HFFc6 (cell line): ENCODE measurements at places on chromosomes 2 and 18.

DNA sequence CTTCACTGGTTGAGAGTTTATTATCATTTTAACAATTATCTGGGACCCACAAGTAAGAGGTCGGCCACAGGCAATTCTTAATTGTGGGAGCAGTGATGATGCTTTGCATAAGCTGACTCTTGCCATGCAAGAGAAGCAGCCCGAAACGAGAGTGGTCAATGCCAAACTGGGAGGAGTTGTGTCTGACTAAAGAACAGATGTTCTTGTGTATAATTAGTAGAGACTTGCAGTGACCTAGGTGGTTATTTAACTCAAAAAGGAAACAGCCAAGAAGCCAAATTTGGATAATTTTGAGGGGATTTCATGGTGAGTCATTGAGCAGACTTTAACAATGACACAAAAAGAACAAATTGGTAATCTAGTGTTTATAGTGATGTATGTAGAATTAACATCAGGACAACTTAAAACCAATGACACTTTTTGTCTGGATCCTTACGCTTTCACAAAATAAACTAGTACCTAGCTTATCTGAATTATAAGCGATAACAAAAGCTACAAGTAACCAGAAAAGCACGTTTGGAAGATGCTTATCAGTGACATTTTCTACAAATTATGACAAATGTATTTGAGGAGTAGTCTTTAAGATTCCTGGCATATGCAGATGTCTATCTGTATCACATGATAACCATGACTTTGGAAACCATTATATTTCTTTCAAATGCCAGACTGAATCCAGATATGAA lies 184.7 kb upstream of the DLGAP1 start:
- DNase-seq, result no peak

GRCh38 chr18:2606335-2606734 lies 35.0 kb downstream of the NDC80 start:
- no peak for DNase-seq

DNA sequence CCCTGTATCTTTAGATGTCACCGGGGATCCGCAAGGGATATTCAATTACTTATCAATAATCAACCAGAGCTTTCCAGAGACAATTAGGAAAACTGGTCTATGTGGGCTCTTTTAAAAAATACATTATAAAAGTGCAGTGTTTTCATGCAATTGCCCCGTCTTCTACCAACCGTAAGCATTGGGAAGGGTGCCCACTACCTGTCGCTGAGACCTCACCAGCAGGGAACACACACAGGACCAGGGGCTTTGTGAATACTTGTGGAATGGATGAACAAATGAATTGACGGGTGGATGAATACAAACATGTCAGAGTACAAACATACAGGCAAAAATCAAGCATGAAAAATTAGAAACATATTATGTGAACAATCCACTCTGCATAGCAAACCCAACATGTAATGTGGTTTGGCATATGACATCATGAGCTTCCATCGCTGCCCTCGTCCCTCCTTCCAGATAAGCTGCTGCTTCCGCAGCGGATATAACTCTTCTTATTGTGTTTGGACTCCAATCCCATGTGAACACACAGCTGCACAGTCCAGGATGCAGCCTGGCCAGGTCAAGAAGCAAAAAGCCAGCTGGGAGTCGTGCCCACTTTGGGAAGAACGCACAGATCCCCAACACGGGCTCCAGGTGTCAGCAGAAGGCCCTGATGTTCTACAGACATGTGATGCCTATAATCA lies 5.3 kb downstream of the FHL2 start:
- DNase-seq, result no peak

DNA sequence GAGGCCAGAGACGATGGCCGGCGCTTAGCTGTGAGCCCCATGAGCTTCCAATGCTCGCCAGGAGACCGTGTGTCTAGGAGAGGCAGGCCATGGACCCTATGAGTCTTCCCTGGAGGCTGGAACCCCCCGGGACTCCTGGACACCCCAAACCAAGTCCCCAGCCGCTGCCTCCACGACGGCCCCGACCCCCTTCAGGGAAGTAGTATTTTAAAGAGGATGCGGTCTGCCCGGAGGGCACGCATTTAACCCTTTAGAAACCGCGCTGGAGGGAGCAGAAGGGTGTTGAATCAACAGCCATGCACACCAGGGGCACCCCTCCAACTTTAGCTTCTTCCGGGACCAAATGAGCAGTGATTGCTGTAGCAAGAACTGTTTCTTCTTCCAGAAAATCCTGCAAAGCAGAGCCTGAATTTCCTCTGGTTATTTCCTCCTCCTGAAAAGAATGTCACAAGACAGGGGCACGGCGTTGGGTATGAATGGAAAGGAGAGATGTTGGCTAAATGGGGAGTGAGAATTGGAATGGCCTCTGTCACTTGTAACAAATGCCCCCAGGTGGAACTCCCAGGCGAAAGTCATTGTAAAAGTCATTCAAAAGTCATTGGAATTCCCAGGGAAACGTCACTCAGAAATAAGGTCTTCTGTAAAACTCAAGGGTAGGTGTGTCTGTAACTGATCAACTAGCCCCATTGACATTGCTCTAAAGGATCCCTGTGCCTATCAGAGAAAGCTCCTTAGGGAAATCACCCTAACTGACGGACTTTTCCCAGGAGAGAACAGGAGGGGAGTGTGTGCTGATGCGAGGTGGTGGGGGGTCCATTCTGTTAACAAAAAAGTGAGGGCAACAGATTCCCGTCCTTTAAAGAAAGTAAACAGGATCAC lies 5.8 kb upstream of the GBX2 start:
- no peak for DNase-seq

DNA sequence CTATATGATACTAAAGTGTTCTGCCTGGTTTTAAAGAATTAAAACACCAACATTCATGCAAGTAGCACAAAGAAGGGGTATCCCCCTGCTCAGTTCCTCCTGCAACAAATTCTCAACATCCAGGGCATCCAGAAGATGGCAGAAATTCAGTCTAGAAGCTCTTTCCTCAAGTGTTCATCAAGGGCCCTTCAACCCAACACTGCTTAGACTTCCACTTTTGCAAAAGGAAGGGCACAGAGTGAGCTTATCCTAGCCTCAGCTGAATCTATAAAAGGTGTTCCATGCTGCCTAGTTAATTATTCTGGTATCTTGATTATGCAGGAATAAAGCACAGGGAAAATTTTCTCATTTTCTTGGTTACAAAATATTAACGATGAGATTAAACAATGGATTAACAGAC lies 275.8 kb upstream of the CRIM1 start:
- DNase-seq, result no peak

GRCh38 chr2:153394247-153394646 lies 84.3 kb downstream of the RPRM start:
- DNase-seq, result no peak

DNA sequence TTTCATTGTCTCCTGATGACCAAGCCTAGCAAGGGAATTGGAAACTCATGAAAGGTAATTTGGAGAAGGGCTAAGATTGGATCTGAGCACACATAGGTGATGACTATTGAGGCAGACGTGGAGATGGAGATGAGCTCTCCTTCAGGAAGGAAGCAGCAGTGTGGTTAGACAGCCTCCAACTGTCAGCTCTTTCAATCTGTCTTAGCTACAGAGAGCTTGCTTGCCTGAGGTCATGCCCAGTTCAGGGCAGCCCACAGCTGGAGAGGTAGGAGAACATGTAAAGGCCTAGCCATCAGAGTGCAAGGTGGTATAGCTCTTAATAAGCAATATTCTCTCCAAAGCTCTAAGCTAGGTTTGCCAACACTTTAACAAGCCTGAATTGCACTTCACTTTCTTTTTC lies 79.2 kb downstream of the THSD7B start:
- no peak for DNase-seq

GRCh38 chr2:234050455-234051135 lies at the start of gene SPP2:
TSS of gene SPP2 (plus strand) at chr2:234050702. CDS start at chr2:234050787, 85 bp downstream.
- no peak for DNase-seq

DNA sequence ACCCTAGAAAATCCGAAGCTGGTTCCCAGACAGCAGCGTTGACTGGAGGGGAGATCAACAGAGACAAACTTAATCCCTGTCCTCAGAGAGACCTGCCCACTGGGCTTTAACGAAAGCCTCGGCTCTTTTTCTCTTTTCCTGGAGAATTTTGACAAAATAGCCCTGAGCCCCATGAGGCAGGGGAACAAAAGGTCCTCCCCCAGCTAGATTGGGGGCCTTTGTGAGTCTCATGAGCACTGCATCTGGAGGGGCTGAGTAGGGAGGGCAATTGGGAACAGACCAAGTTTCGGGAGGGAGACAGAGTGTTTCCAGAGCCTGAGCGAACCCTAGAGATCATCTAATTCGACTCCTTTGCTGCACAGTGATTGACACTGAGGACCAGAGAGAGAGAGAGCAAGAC lies 123.9 kb upstream of the HAAO start:
- DNase-seq, result no peak

DNA sequence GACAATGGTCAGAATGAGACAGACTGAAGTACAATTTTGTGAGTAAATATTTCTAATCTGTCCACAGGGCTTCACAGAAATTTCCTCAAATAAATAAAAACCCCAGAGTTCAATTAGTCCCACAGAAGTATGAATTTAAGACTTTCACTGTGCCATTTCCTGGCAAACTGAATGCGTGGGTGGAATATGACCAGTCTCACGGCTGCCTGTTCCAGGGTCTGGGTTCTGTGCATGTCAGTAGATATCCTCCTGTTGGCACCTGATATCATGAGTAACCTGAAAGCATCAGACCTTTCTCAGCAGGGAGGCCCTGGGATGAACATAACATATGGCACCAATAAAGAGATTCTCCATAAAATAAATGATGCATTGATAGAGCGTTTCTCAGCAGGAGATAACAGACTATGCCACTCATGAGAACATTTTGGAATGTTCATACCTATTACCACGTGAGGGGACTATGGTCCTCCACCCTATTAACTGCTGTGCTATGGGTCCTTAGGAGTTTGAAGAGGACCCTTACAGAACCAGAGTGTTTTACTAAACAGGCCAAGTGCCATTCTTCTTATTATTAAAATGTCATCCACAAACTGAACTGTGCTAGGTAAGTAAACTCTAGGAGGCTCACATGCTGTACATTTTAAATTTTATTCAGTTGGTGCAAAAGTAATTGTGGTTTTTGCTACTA lies 10.6 kb upstream of the MALL start:
- DNase-seq, result no peak

DNA sequence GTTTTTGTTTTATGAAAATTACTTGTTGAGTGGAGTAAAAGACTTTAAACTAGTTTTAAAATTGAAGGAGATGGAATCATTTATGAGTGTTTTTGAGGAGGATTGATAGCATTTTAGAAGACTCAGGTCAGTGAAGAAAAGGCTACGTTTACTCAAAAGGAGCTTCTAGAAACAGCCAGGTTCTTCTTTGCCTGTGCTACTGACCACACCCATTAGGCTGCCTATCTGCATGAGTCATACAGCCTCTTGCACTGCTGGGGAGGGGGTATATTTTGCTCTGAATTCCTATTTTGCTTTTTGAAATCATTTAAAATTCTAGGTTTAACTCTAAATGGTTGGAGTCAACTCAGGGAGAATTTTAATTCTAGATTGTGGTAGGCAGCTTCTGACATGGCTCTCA lies 22.3 kb downstream of the EFEMP1 start:
- no peak for DNase-seq

DNA sequence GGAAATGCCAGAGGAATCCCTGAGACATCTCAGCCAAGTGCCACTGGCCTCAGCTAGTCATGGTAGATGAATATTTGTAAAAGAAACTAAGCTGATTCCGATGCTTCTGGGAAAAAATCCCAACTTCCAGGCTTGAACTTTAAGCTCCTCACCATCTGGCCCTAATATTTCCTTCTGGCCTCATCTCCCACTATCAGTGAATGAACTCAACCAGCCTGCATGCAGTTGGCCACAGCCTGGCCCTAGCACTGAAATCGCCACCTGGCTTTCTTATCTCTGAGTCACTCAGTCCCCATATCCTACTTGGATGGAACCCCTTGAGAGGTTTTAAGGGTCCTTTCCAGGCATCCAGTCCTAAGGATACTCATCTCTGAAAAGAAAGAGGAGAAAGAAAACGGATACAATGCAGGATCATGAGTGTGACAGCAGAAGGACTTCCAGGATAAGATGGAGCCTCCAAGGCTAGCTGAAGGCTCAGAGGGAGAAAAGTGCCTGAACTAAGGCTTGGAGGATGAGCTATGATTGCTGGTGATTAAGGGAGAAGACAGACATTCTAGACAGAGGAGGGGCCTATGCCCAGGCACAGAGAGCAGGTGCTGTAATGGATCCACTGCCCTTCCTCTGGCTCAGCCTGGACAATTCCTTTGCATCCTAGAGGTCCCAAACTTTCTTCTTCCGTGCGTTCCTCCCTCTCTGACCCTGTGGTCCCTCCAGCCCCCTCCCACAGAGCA lies 141.5 kb upstream of the MYCN start:
- no peak for DNase-seq

GRCh38 chr2:218378053-218378452 lies 4.0 kb upstream of the SLC11A1 start:
- DNase-seq, result no peak

GRCh38 chr2:48205137-48205798 lies 299.0 kb upstream of the FBXO11 start:
- DNase-seq, result no peak

GRCh38 chr2:84799772-84800171 lies 81.1 kb downstream of the TRABD2A start:
- no peak for DNase-seq

GRCh38 chr2:227817850-227818674 lies 4.4 kb downstream of the CCL20 start:
- DNase-seq, result peak; percentile 100

DNA sequence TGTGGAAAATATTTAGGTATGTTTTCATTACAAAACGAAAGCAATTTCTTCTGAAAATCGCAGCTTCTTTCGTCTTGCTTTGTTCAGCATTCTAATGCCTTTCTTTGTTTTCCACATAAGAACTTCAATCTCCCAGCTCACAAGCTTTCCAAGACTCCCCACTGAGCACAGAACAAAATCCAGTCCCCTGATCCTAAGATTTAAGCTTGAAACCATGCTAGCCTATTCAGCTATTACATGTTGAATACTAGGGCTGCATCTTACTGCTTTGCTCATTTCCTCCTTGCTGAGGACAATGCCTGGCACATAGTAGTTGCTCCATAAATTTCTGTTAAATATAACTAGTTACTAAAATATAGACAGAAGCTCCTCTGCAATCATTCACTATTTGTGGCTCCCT lies 160.6 kb downstream of the GALNT3 start:
- DNase-seq, result no peak

DNA sequence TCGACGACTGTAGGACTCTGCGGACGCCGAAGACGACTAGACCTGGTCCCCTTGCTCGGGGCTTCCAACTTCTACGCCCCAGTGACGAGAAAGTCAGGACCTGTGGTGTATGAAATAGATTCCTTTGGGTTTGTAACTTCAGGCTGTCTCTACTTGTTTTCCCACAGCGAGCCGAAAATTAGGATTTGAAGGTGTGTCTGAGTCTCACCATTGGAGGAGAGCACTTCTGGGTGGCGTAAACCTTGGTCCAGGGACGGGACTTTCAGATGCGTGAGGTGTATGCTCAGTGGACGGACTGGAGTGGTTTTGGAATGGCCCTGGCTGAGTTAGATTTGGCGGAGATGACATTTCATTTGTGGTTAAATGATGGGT lies 1.3 kb downstream of the BIRC6 start:
- peak; percentile 9 for DNase-seq

GRCh38 chr2:177900082-177900481 lies 172.5 kb downstream of the PDE11A start:
- DNase-seq, result peak; percentile 7
